GM12878 (cell line): ENCODE measurements at places on chromosomes 16 and 17. TPM values are rescaled to one million over a fixed set of nuclear protein-coding genes. Genes with fewer than 3 reads are reported as not detected.
A peak's percentile ranks its signal among the peaks of the same experiment; 100 is the strongest.

GRCh38 chr16:57867000-57867561, 64.8 kb upstream of the KIFC3 start:
- H3K4me1 ChIP-seq = peaks cover 10% of the 10 kb centered on the region
- no peaks in the 10 kb centered on the region for H3K27me3 ChIP-seq
- no peaks in the 10 kb centered on the region for H3K36me3 ChIP-seq
- H3K27ac ChIP-seq = no peak overlapping the region
- no peak for DNase-seq

- H3K27ac ChIP-seq = no peak overlapping the region
- H3K27me3 ChIP-seq = no peaks in the 10 kb centered on the region
- no peak overlapping the region for H3K4me3 ChIP-seq
- peaks cover 17% of the 10 kb centered on the region for H3K4me1 ChIP-seq
- H3K36me3 ChIP-seq = no peaks in the 10 kb centered on the region
Measured at GRCh38 chr17:46115699-46116098, 77.5 kb downstream of the KANSL1 start.

The EFCAB13 gene
- total RNA-seq = 6.6 and 6.8 TPM in 2 replicates

GRCh38 chr16:11583889-11584565, 2.7 kb downstream of the LITAF start:
- H3K27ac ChIP-seq = peak overlapping the region; percentile 92
- no peak for DNase-seq
- H3K27me3 ChIP-seq = no peaks in the 10 kb centered on the region
- H3K4me1 ChIP-seq = peaks cover 26% of the 10 kb centered on the region; the same call in 1 of the 2 replicates

GRCh38 chr17:21193031-21193430, 20.9 kb downstream of the TMEM11 start:
- H3K27ac ChIP-seq = no peak overlapping the region
- no peak overlapping the region for H3K4me3 ChIP-seq

- H3K36me3 ChIP-seq = no peaks in the 10 kb centered on the region
- peak overlapping the region; percentile 90 for H3K4me3 ChIP-seq
- no peak for DNase-seq
- H3K4me1 ChIP-seq = no peaks in the 10 kb centered on the region; the same call in 1 of the 2 replicates
- H3K27ac ChIP-seq = peak overlapping the region; percentile 47
- no peaks in the 10 kb centered on the region; the same call in 1 of the 2 replicates for H3K27me3 ChIP-seq
Measured at GRCh38 chr17:489758-490329, 137.2 kb upstream of the RPH3AL start.

DNA sequence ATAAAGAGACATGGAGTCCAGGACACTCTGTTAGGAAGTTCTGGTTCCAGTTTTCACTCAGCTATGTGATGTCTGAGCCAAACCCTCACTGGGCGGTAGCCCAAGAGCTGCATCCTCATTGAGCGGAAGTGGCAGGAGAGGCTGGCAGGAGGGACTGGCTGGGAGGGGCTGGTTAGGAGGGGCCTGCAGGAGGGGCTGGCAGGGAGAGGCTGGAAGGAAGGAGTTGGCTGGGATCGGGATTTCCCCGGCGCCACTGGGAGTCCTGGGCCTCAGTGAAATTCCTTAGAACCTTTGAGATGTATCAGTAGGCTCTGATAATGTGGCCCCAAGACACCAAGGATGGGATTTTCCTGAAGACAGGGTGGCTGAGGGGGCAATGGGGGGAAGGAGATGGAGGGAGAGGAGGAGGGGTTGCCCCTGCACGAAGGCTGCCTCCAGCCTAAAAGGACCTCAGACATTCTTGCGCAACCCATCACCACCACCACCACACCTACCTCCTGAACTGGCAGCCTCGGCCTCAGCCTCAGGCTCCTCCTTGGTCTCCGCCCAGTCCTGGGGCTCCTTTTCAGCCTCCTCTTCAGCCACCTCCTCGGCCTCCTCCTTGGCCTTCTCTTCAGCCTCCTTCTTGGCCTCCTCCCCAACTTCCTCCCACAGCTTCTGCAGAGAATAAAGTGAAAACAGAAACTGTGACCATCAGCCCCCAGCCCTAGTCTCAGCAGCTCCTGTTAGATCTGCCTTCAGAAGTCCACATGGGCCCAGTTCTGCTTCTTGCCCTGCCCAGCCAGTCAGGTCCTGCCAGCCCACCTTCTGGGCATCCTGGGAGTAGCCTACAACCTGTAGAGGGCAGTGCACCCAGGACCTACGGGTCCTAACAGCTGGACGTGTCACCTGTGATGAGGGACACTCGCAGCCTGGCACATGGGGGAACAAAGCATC, 31.7 kb downstream of the CNGB1 start:
- H3K36me3 ChIP-seq = no peaks in the 10 kb centered on the region
- no peaks in the 10 kb centered on the region for H3K4me1 ChIP-seq
- no peak for DNase-seq
- H3K4me3 ChIP-seq = no peak overlapping the region
- H3K27ac ChIP-seq = no peak overlapping the region

The OR4D1 gene
- not detected in 2 replicates for total RNA-seq

The OR1A1 gene
- total RNA-seq = not detected in 2 replicates
